ENCODE measurements at places on chromosomes 13 and 19. TPM values are rescaled to one million over a fixed set of nuclear protein-coding genes. Genes with fewer than 3 reads are reported as not detected.

Gene TMEM255B
- 1.4 TPM for total RNA-seq

Gene FOXA3
- not detected for total RNA-seq

Gene SUGT1
- 45.7 TPM for total RNA-seq

Gene ZNF534
- not detected for total RNA-seq

Gene CAPN12
- not detected for total RNA-seq

Gene ARHGAP45
- total RNA-seq, result 114 TPM

Gene DCT
- not detected for total RNA-seq
